ENCODE measurements at places on chromosomes 3 and 15.

- no peak for DNase-seq
These were observed 78.8 kb downstream of the TLE3 start for GRCh38 chr15:70018646-70019600.

DNA sequence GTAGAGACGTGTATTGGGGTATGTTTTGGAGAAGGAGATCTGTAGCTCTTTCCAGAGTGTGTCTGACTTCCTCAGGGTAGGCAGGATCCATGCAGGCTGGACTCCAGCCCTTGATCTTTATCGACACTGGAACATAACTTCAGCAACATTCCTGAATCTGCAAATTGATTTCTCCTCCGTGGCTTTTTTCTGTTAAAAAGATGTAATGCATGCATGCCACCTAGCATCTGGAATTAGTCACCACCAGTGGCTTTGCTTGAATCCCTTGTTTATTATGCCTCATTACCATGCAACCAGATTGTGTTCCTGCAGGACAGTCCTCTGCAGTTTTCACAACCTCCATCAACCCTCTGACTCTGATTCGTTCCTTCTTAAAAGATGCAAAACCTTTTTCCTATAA lies 86.1 kb downstream of the CCNL1 start:
- DNase-seq = no peak

GRCh38 chr3:55631766-55632331 lies 144.7 kb upstream of the WNT5A start:
- DNase-seq = no peak

- DNase-seq = no peak
These were observed 148.1 kb downstream of the RORA start for GRCh38 chr15:61081027-61081322.

- peak; percentile 48 for DNase-seq
These were observed 19.6 kb upstream of the MOBP start for GRCh38 chr3:39447637-39448483.

GRCh38 chr3:144128108-144128892 lies 156.7 kb downstream of the DIPK2A start:
- no peak for DNase-seq
